ENCODE measurements at places on chromosomes 12 and 14.

DNA sequence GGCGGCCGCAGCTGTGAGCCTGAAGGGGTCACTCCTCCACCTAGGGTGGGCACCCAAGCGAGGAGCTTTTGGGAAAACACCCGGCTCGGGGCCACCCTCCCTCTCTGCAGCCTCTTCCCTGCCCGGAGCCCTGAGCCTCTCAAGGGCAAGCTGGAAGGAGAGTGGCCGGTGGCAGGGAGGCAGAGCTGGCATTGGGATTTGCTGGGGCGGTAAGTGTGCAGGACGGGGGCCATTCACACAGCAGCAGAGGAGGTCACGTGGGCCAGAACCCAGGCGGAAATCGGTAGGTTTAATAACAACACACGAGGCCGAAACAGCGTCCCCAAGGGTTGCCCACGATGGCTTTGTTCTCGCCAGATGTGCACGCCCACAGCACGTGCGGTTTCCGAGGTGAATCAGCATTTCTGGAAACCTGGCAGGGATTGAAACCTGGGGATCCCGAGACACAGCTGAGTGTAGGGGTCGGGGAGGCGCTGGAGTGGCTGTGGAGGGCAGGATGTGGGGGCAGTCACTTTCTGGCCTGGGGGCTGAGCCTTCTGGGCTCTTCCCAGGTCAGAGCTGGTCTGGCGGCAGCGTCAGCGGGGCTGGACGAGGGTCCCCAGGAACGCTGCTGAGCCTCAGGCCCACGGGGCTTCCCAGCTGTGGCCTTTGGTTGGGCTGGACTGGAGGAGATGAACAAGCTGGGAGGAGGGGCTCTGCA lies 23.5 kb downstream of the NOC4L start:
- no peak for DNase-seq

DNA sequence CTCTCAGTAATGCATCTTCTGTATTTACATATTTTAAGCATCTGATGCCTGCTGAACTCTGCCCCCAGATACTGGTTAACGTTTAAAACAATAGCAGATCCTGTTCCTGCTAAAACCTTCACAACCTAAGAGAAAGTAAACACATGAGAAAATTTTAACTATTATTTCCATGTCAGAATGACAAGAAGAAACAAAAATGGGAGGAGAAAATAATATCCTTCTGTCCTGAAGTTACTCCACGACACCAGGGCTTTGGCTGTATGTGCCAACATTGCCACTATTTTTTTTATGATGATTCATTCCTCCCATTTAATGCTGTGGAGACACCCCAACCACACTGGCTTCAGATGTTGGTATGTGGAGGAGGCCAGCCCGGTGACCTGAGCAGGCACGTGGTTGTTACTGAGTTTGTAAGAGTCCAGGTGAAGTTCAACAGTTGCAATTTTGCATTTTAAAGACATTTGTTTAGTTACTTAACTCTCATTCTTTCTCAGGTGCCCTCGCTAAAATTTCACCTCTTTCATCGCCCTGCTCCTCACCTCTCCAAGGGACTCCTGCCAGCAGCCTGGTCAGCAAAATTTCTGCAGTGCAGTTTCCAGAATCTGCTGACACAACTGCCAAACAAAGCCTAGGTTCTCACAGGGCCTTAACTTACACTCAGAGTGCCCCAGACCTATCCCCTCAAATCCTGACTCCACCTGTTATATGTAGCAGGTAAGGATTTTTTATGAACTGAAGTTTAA lies 65.5 kb upstream of the SLCO1C1 start:
- no peak for DNase-seq

GRCh38 chr14:103243764-103244737 lies 90.0 kb upstream of the EIF5 start:
- DNase-seq, result no peak

GRCh38 chr12:44875954-44876543 lies at the start of gene NELL2:
Gene NELL2 (minus strand): TSS chr12:44876315. CDS start chr12:44875869, 446 bp downstream.
- peak; percentile 64 for DNase-seq

- no peak for DNase-seq
These were observed 298.1 kb upstream of the RTL1 start for GRCh38 chr14:101201535-101202151.

GRCh38 chr14:102893452-102893851 lies 29.0 kb upstream of the AMN start:
- DNase-seq, result no peak

DNA sequence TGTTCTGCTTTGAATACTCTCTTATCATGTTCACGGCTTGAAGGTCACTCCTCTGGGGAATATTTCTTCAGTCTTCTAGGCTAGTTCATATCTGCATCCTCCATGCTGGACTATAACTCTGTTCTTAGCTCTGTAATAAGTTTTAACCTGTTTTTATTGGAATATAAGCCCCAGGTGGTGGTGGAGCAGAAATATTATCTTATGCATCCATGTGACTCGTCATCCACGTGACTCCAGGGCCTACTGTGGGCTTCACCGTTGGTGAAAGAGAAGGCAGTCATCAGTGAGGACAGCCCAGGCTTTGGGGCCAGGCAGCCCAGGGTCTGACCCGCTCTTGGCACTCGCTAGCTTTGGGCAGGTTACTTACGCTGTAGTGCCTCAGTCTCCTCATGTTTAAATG lies 87.1 kb downstream of the ETNK1 start:
- DNase-seq, result no peak

DNA sequence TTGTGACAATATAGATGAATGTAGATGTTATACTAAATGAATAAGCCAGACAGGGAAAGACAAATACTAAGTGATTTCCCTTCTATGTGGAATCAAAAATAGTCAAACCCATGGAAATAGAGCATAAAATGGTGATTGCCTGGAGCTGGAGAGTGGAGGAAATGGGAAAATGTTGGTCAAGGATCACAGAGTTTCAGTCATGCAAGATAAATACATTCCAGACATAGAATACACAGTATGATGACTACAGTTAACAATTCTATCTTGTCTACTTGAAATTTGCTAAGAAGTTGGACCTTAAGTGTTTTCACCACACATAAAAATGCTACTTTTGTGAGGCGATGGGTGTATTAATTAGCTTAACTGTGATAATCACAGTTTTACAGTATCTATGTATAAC lies 1182.7 kb downstream of the AACS start:
- DNase-seq, result no peak

DNA sequence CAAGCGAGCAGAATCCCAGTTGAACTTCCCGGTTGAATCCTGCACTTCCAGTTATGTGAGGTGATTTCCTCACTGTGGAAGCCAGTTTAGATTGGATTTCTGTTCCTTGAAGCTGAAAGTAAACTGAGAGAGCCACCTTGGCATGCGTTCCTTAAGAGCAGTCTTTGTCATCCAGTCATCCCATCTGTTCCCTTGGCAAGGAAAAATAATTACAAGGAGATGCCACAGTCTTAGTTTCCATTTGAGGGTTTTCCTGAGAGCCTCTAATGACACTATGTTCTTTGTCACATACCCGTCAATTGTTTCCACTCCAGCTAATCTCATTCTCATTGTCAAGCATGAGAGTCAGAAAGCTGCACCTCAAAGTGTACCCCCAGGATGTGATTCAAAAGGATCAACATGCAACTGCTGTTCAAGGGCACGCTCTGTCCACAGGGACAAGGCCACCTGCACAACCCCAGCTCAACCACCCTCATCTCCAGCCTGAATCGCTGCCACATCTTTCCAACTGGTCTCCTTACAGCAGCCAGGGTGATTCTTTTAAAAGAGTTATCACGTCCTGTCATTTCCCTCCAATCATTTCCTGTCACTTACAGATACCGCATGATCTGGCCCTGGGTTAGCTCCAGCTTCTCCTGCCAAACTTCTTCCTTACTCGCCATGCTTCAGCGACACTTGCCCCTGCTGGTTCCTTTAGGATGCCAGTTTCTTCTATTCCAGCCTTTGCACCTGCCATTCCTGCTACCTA lies 18.0 kb upstream of the TCP11L2 start:
- no peak for DNase-seq

DNA sequence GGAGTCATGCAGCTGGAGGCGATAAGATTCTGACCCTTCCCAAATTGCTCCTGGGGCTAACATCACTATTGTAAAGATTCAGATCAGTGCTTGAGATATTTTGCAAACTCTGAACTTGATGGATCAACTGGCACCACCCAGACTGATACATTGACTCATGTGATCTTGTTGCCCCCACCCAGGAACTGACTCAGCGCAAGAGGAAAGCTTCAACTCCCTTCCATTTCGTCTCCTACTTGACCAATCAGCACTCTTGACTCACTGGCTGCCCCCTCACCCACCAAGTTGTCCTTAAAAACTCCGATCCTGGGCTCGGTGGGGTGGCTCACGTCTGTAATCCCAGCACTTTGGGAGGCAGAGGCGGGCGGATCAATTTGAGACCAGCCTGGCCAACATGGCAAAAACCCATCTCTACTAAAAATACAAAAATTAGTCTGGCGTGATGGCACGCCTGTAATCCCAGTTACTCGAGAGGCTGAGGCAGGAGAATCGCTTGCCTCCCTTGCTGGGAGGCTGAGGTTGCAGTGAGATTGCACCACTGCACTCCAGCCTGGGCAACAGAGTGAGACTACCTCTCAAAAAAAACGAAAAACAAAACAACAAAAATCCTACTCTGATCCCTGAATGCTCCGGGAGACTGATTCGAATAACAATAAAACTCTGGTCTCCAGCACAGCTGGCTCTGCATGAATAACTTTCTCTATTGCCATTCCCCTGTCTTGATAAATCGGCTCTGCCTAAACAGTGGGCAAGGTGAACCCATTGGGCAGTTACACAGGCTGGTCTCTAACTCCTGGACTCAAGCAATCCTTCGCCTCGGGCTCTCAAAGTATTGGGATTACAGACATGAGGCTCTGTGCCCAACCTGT lies 9.8 kb upstream of the ARF6 start:
- DNase-seq, result no peak

DNA sequence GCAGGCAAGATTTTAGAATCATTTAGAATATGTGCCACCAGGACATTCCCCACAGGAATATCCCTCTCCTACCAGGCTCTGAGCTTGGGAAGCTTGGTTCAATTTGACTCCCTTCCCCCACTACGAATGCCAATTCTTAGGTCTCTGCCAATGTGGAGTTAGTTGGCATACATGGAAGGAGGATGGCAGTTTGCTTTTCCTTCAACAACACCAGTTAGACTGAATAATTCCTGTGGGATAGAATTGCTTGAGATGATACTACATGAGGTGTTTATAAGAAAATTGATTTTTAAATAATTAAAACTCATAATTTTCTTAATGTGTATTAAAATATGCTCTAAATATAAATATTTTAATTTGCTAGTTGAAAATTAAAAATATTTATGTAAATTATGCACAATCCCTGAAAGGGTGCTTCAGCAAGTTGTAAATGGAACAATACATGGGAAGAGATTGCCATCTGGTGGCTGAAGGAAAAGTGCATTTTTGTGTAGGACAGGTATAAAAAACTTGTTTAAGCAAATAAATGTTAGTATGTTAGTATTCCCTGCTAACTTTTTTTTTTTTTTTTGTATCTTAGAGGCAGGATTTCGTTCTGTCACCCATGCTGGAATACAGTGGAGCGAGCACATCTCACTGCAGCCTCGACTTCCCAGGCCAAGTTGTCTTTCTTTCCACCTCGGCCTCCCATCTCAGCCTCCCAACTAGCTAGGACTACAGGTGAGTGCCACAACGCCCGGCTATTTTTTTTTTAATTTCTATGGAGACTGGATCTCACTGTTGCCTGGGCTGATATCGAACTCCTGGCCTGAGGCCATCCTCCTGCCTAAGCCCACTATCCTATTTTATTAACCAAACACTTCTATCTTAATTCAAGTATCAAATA lies 25.8 kb upstream of the STRAP start:
- no peak for DNase-seq

DNA sequence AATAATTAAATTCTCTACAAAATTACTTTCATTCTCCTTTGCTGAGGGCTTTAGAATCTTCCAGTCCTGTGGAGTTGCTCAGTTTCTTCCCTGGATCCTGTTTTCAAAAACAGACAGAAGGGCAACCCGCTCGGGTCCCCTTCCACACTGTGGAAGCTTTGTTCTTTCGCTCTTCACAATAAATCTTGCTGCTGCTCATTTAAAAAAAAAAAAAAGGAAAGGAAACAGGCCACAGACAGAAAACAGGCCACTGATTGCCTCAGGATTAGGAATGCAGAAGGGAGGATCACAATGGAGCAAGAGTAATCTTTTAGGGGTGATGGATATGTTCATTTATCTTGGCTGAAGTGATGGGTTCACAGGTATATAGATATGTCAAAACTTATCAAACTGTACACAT lies 29.5 kb upstream of the HIGD1C start:
- no peak for DNase-seq

- no peak for DNase-seq
These were observed 148.4 kb downstream of the KSR2 start for GRCh38 chr12:117820216-117820907.

- DNase-seq, result no peak
These were observed 71.7 kb downstream of the TESC start for GRCh38 chr12:117027251-117028086.

GRCh38 chr12:118781692-118782091 lies 199.6 kb upstream of the SRRM4 start:
- DNase-seq, result no peak

DNA sequence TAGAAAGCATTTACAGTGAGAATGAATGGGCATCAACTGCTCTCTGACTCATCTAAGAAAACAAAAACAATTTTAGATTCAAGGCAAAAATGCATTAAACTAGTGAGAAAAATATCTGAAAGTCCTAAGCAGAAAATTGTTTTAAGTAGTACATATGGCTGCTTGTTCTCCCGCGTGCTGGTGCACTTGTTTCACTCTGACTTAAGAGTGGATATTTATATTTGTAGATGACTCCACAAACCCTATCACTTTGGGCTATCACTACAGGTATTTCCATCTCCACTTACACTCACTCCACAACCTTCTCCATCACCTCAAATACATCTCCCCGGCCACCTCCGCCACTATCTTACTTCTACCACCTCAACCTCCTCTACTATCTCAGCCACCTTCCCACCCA lies 253.9 kb upstream of the EGLN3 start:
- DNase-seq, result no peak

DNA sequence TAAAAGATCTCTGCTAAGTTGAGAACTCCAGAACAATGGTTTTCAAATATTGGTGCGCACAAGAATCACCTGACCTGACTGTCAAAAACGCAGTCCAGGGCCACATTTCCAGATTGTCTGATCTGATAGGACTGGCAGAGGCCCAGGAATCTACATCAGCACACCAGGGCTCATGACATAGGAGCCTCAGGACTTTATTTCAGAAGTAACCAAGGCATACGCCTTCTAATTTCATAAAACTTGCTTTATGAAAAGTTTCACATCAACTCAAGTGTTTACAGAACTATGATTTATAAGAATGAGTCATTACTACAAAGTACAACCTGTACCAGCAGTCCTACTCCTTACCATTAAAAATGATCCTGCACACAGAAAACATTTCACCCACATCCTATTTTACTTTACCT lies 47.7 kb upstream of the PTPRO start:
- DNase-seq, result no peak

DNA sequence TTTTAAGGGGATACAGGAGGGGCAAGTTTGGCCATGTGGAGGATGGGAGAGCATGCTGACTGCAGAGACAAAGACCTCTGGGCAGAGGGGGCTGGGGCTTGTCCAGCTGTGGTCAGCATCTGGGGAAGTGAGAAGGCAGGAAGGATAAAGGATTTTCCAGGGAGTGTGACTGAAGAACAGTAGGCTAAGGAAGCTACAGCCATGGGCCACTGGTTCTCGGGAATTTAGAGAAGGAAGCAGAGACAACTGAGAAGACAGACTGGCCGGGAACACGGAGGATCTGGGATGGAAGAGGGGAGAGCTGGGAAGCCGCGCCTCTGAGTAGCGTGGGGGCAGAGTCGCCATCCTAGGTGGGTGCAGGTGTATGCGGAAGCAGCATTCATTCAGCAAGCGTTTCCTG lies 7.0 kb upstream of the PGAM5 start:
- DNase-seq, result no peak

Measured in T-cell (primary cell).